ENCODE measurements at places on chromosomes 6 and 20.

GRCh38 chr6:20805021-20805420 lies 270.8 kb downstream of the CDKAL1 start:
- DNase-seq, result no peak

GRCh38 chr6:105804000-105804399 lies 282.1 kb upstream of the PRDM1 start:
- no peak for DNase-seq

GRCh38 chr6:13924146-13924948 lies 405 bp upstream of the RNF182 start:
- no peak for DNase-seq

DNA sequence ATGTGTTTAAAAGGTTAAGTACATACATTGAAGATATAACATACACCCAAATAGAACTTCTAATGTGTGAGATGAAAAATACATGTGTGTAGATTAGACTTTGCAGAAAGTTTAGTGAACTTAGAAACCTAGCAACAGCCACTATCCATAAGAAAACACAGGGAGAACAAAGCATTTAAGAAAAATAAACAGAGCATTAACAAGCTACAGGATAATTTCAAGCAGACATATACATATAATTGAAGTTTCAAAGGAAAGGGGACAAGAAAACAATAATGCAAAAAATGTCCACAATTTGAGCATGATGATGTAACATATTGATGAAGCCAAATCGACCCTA lies 18.2 kb upstream of the THBS2 start:
- DNase-seq, result no peak

DNA sequence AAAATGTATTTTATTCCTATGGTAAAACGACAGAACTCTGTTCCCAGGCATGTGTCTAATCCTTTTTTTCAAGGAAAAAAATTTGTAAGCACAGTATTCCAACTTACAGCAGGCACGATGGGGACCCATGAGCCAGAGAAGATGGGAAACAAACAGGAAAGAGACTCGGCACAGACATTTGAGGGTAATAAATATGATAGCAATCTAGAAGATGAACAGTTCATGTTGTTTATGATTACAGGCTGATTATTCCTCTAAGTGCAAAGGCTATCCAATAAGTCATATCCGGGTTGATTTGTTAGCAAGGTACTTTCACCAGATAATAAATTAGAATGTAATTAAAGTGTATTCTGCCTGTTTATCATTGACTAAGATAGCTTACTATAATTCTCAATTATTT lies 43.2 kb downstream of the PDSS2 start:
- no peak for DNase-seq

DNA sequence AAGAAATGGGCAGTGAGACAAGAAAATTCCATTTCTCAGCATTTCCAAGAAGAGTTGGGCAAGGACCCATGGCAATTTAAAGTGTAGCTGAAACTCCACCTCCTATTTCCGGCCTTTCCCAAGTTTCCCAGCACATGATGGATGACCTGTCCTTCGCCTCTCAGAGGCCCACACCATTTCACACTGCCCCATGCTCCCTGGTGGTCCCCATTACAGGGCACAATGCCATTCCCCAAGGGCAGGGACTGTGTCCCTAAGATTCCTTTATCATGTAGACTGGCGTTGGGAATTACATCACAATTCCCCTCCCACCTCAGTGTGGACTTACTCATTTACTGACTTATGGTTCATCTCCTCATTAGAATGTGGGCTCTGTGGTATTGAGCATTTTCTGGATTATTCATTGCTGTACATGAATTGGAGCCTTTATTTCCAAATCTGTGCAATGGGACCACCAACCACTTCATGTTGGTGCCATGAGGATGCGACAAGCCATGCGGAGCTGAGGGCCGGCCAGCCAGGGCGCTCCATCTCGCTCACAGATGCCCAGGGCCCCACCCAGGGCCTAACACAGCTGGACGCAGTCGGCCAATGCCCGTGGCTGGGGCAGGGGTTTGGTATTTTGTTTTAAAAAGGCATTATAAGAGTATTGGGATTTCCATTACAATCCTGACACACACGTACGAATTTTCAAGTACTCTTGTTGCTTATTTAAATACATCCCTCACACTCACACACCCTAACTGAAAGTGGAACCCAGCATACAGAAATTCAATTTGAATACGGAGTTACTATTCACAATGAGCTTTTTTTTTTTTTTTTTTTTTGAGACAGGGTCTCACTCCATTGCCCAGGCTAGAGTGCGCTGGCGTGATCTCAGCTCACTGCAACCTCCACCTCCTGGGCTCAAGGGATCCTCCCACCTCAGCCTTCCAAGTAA lies 5.4 kb downstream of the ACSS1 start:
- no peak for DNase-seq

DNA sequence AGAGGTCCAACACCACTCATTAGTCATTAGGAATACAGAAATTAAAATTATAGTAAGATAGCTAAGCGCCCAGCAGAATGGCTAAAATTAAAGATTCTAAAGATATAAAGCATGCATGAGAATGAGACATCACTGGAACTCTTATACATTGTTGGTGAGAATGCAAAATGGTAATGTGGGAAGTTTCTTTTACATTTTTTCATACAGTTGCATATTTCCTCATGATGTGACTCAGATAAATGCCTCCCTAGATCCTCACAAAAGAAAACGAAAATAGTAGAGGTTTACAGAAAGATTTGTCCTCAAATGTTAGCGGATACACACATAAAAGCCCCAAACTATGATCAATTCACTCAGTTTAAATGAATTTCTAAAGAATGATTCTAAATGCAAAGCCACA lies 633.7 kb upstream of the GJE1 start:
- DNase-seq, result no peak

DNA sequence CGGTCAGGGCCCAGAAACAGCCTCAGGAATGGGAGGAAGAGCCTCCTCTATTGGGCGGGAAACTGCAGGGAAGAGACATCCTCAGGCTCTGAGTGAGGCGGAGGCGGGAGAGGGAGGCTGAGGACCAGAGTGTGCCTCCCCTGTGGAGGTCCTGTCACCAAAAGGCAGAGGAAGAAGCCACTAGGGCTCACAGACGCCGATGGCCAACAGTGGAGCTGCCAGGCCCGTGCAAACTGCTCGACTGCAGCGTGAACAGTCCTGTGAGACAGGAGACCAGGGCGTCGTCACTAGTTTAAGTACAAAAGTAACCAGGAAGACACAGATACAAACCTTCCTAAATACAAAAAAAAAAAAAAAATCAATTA lies 82.7 kb downstream of the TAF4 start:
- no peak for DNase-seq
